ENCODE measurements at places on chromosomes 11 and 22.

- H3K4me1 ChIP-seq = no peaks in the 10 kb centered on the region
- no peaks in the 10 kb centered on the region for H3K36me3 ChIP-seq
- no peak for DNase-seq
- H3K4me3 ChIP-seq = no peak overlapping the region
These were observed 19.1 kb downstream of the RFPL2 start for GRCh38 chr22:32185821-32186220.

- H3K4me1 ChIP-seq = peaks cover 21% of the 10 kb centered on the region
- DNase-seq = no peak
- no peak overlapping the region for H3K27ac ChIP-seq
These were observed 25.6 kb downstream of the FAR1 start for GRCh38 chr11:13694115-13694514.

GRCh38 chr11:31809857-31810778, 1.0 kb downstream of the PAX6 start:
- no peak overlapping the region for H3K27ac ChIP-seq
- no peak for DNase-seq
- peak overlapping the region; percentile 61 for H3K4me3 ChIP-seq
- peaks cover 24% of the 10 kb centered on the region for H3K4me1 ChIP-seq

DNA sequence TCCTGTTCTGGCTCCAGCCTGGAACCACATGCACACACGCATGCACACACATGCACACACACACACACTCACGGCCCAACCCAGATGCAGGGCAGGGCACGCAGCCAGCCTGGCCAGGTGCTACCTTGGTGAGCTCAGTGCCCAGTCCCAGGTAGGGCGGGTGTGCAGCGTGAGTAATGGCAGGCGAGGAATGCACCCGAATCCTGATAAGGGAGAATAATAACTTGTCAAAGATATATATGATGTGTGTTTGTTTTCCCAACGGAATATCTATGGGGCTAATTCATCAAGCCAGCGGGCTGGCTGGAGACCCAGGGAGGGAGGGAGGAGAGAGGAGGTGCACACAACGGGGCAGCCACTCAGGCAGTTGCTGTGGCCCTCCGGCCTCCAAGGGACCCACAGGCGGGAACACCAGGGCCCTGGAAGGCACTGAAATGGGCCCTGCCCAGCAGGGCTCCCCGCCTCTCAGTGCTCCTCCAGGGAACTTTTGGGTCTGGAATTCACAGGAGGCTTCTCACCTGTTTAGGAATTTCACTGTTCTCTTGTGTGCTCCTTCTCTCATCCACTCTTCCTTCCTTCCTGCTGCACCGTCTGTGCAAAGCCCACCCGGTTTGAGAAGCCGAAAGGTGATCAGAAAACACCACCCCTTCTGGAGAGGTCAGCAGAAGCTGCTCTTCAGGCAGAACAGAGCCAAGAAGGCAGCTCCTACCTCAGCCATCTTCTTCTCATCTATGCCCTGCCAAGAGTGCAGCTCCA, 79.0 kb downstream of the BUD13 start:
- H3K4me3 ChIP-seq = no peak overlapping the region
- peaks cover 7% of the 10 kb centered on the region for H3K27me3 ChIP-seq
- no peaks in the 10 kb centered on the region for H3K4me1 ChIP-seq
- peak; percentile 66 for DNase-seq
- no peak overlapping the region for H3K27ac ChIP-seq
- no peaks in the 10 kb centered on the region for H3K36me3 ChIP-seq

- H3K4me1 ChIP-seq = no peaks in the 10 kb centered on the region
- H3K36me3 ChIP-seq = no peaks in the 10 kb centered on the region
- no peak overlapping the region for H3K4me3 ChIP-seq
- H3K27me3 ChIP-seq = no peaks in the 10 kb centered on the region
- H3K27ac ChIP-seq = no peak overlapping the region
These were observed 174.2 kb upstream of the MPPED2 start for GRCh38 chr11:30760345-30760744.

GRCh38 chr11:69372589-69373250, 78.8 kb downstream of the MYEOV start:
- H3K4me3 ChIP-seq = no peak overlapping the region
- H3K27ac ChIP-seq = no peak overlapping the region
- peaks cover 6% of the 10 kb centered on the region for H3K4me1 ChIP-seq
- peaks cover 2% of the 10 kb centered on the region for H3K27me3 ChIP-seq

DNA sequence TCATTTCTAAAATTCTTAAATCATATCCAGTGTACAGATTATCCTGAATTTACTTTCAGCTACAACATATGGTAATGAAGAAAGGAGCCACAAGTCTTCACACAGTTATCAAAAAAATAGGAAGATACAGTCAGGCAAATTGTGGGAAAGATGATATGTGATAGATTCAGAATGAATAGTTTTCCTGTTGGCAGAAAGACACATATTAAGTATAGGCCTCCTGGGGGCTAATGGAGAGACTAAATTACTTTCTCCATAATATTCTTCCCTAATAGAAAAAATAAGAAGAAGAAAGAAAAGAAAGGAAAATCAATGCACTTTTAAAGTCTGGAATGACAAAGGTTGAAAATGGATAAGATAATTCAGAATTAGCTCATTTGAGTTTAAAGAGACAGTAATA, 2073.5 kb downstream of the LRRC4C start:
- H3K36me3 ChIP-seq = no peaks in the 10 kb centered on the region
- no peaks in the 10 kb centered on the region for H3K4me1 ChIP-seq
- no peak overlapping the region for H3K27ac ChIP-seq
- no peak for DNase-seq
- no peak overlapping the region for H3K4me3 ChIP-seq
- H3K27me3 ChIP-seq = peaks cover 4% of the 10 kb centered on the region

GRCh38 chr22:29722151-29722550, 2.3 kb downstream of the CABP7 start:
- no peaks in the 10 kb centered on the region for H3K36me3 ChIP-seq
- no peaks in the 10 kb centered on the region for H3K4me1 ChIP-seq
- H3K27me3 ChIP-seq = peaks cover 26% of the 10 kb centered on the region
- no peak overlapping the region for H3K4me3 ChIP-seq
- no peak overlapping the region for H3K27ac ChIP-seq
- no peak for DNase-seq

DNA sequence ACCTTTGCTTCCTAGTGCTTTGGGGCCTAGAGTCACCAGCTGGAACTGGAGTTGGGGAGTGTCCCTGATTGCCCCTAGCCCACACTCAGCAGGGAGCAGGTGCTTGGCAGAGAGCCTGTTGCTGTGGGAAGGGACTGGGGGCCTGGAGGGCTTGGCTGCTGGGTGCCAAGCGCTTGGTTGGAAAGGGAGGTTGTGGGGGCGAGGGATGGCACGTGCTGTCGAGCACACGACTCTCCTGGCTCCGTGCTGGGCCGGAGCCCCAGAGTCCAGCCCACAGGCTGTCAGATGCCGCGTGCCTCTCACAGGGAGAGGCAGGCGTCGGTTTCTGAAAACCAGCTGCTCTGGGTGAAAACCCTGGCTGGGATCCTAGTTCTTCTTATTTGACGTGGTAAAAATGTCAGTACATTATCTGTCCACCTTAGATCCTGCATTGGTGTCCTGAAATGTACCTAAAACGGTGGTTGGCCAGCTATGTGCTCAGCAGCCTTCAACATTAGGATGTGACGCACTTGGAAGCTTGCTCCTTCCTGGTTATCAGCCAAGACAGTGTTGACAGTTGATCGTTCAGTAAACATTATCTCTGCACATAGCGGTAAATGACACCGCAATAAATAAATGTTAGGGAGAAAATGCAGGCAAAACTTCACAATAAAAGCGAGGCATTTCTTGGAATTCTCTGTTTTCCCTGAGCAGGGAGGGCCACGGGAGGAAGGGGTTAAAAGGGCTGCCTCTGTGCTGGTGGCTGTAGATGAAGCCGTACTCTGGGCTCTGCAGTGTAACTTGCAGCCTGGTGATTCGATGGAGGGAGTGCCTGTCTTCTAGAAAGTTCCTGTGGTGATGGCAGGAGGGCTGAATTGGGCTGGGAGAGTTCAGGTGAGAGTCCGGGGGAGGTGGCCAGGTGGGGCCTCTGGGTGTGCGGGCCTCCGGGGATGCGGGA, 29.2 kb downstream of the GRAMD4 start:
- no peaks in the 10 kb centered on the region for H3K27me3 ChIP-seq
- no peak overlapping the region for H3K27ac ChIP-seq
- no peak for DNase-seq
- peaks cover 24% of the 10 kb centered on the region for H3K4me1 ChIP-seq
- H3K4me3 ChIP-seq = no peak overlapping the region
- no peaks in the 10 kb centered on the region for H3K36me3 ChIP-seq

DNA sequence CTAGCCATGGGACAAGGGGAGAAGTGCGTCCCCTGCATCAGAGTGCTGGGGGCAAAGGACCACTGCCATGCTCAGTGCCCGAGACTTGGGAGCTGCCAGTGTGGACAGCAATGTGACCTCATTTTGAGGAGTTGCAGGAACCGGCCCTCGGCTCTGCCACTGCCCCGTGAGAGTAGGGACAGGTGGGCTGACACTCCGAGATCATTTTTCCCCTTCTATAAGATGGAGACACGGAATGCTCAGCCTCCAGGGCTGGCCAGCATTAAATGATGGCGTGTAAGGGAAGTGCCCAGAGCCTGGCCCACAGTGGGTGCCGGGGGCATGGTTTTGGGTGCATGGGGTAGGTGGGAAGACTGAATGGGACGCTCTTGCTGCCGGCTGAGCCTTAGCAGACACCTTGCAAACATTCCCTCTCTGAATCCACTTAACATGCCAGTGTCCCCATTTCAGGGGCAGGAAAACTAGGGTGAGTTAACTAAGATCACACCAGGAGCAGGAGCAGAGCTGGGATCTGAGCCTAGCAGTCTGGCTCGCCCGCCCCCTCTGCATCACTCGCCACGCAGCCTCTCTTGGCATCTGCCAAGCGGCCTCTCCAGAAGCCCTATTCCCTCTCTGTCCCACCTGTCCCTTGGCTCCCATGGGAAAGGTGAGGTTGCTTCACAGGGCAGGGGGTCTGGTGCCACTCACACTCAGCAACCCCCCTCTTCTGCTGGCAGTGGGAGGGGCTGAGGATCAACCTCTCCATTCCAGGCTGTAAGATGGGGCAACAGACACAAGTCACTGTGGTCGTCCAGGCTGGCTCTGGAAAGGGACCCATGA, 13.6 kb downstream of the NPTXR start:
- H3K27ac ChIP-seq = no peak overlapping the region
- peaks cover 4% of the 10 kb centered on the region for H3K36me3 ChIP-seq
- DNase-seq = peak; percentile 57
- no peaks in the 10 kb centered on the region for H3K27me3 ChIP-seq

GRCh38 chr22:49352361-49353169, 475.1 kb downstream of the BRD1 start:
- peak; percentile 84 for DNase-seq
- peaks cover 10% of the 10 kb centered on the region for H3K4me1 ChIP-seq
- H3K27me3 ChIP-seq = peaks cover 1% of the 10 kb centered on the region
- H3K27ac ChIP-seq = no peak overlapping the region

GRCh38 chr11:121012091-121012490, 11.8 kb upstream of the TBCEL start:
- no peaks in the 10 kb centered on the region for H3K36me3 ChIP-seq
- DNase-seq = no peak
- H3K4me1 ChIP-seq = no peaks in the 10 kb centered on the region
- H3K27me3 ChIP-seq = peaks cover 33% of the 10 kb centered on the region
- H3K27ac ChIP-seq = no peak overlapping the region
- H3K4me3 ChIP-seq = no peak overlapping the region

- no peaks in the 10 kb centered on the region for H3K27me3 ChIP-seq
- no peak overlapping the region for H3K4me3 ChIP-seq
- no peak overlapping the region for H3K27ac ChIP-seq
- H3K4me1 ChIP-seq = peaks cover 34% of the 10 kb centered on the region
- no peak for DNase-seq
These were observed 6.8 kb downstream of the APOL3 start for GRCh38 chr22:36153501-36154422.

DNA sequence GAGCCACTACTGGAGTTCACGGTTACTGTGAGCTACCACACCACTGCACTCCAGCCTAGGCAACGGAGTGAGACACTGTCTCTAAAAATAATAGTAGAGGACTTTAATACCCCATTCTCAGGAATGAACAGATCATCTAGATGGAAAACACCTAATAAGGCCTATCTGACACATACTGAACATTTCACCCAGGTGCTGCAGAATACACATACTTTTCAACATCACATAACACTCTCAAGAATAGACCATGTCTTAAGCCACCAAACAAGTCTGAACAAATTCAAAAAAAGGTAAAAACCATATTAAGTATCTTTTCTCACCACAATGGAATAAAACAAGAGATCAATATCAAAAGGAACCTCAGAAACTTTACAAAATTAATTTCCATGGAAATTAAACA, 37.9 kb downstream of the DDIAS start:
- DNase-seq = no peak
- H3K4me3 ChIP-seq = no peak overlapping the region
- peaks cover 1% of the 10 kb centered on the region for H3K36me3 ChIP-seq
- H3K27ac ChIP-seq = no peak overlapping the region
- no peaks in the 10 kb centered on the region for H3K27me3 ChIP-seq
- peaks cover 3% of the 10 kb centered on the region for H3K4me1 ChIP-seq

GRCh38 chr11:126310992-126311310, 7.1 kb downstream of the DCPS start:
- H3K27ac ChIP-seq = no peak overlapping the region
- peaks cover 26% of the 10 kb centered on the region for H3K4me1 ChIP-seq
- DNase-seq = no peak
- H3K4me3 ChIP-seq = no peak overlapping the region
- peaks cover 5% of the 10 kb centered on the region for H3K36me3 ChIP-seq
- H3K27me3 ChIP-seq = no peaks in the 10 kb centered on the region

DNA sequence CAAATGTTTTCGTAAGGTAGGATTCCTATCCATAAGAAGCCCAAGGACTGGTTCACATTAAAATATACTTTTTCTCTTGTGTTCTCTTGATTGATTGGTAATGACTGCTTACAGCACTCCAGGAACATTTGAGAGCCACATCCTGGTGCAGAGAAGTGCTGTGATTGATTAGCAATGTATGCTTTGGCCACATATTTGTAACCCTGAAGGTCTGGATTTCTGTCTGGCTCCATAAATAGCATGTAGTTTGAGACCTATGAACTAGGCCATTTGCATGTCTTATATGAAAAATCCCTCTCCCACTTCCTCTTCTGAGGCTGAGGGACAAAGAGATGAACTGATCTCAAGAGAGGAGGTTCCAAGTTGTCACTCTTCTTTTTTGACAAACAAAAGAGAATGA, 49.3 kb upstream of the CD44 start:
- peaks cover 3% of the 10 kb centered on the region for H3K36me3 ChIP-seq
- no peaks in the 10 kb centered on the region for H3K27me3 ChIP-seq
- DNase-seq = no peak

DNA sequence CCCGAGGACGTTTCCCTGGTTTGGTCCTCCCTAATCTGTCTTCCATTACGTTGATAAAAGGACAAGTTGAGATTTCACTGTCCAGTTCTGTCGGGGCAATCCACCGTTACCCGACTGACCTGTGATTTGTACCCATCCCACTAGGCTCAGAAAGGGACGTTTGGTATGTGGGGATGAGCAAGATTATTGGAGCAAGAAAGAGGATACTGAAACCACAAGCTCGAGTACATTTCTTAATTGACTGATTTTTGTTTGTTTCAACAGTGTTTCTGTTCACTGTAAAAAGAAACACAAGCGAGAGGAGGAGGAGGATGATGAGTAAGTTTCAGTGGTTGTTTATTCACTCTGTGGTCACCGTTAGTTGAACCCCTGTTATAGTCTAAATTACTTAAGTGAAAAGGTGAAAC, 969 bp downstream of the CCDC117 start:
- H3K27ac ChIP-seq = peak overlapping the region; percentile 96
- H3K4me1 ChIP-seq = peaks cover 16% of the 10 kb centered on the region
- H3K4me3 ChIP-seq = peak overlapping the region; percentile 82
- no peak for DNase-seq

GRCh38 chr22:22362936-22363335, 118.3 kb downstream of the VPREB1 start:
- H3K36me3 ChIP-seq = no peaks in the 10 kb centered on the region
- no peak overlapping the region for H3K27ac ChIP-seq
- DNase-seq = no peak
- no peak overlapping the region for H3K4me3 ChIP-seq
